ENCODE measurements at places on chromosomes 11 and 22.

GRCh38 chr22:44407987-44408828 lies 89.8 kb downstream of the RTL6 start:
- no peak for DNase-seq

GRCh38 chr11:44915621-44916020 lies 35.1 kb downstream of the TP53I11 start:
- DNase-seq = no peak

DNA sequence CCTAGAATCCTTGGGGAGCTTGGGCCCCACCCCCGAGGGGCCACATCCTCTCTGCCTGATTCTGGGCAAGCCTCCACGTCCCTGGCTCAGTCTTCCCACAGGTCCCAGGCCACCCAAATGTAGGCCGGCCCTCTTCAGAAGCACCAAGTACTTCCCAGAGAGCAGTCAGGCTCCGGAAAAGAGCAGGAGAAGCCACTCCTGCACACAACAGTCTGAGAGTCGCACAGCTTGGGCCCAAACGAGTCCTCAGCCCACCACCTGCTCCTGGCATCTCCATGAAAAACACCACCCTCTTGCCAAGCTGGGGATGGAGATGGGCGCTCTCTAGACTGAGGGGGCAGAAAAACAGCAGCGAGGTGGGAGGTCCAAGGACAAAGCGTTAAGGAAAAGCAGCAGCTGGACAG lies 15.4 kb downstream of the EHD1 start:
- no peak for DNase-seq

DNA sequence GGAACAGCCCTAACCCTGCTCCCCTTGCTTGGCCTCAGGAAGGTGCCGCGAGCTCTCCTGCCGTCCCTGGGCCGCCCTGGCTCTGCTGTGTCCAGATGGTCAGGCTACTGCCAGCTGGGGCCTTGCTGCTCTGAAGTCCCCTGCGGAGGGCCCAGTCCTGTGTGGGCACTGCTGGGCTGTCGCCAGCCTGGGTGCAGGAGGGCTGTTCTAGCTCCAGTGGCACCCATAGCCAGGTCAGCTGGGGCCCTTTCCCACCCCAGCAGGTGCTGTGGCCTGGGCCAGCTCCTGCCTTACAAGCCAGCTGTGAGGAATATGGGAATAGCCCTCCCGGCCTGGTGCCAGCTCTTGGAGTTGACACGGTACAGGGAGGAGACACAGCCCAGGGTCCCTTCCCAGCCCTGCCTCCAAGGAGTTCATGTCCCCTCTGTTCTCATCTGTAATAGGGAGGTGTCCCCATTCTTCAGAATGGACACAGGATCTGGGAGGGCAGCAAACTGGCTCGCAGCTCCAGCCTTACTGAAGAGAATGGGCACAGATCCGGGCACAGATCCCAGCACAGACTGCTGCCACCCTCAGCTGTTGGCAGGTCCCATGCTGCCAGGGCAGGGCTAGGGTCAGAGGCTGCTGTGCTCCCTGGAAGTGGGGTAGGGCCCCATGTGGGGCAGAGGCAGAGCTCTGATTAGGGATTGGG lies 3.9 kb downstream of the DERL3 start:
- DNase-seq = no peak

GRCh38 chr22:27443306-27443705 lies 358.2 kb downstream of the MN1 start:
- DNase-seq = no peak

DNA sequence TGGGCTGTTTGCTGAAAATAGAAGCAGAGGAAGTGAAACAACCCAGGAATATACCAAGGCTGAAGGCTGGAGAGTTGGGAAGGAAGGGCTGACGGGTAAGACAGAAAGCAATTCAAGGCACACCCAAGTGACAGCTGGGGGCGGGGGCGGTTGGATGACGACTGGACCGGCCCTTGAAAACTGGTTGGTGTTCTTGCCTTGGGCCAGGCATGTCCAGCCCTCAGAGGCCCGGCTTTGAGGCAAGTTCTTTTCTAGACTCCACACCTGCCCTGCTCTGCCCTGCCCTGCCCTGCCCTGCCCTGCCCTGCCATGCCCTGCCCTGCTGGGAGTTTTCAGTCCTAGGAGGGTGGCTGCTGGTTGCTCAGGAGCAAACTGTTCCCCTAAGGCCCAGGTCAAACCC lies 34.2 kb upstream of the CACNG2 start:
- DNase-seq = no peak

DNA sequence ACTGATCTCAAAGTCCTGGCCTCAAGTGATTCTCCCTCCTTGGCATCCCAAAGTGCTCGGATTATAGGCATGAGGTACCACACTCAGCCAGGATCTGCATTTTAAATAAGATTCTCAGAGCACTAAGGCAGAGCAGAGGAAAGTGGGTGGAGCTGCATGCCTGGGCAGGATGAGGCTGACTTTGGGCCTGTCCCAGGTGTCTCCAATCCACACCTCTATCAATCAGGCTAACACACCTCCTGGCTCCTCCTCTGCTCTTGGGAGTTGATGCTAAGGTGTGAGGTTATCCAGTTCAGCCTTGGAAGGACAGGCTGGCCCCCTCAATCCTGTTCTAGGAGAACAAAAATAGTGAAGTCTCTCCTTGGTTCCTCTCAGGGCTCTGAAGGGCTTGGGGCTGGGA lies 30.2 kb upstream of the P2RY2 start:
- DNase-seq = no peak

DNA sequence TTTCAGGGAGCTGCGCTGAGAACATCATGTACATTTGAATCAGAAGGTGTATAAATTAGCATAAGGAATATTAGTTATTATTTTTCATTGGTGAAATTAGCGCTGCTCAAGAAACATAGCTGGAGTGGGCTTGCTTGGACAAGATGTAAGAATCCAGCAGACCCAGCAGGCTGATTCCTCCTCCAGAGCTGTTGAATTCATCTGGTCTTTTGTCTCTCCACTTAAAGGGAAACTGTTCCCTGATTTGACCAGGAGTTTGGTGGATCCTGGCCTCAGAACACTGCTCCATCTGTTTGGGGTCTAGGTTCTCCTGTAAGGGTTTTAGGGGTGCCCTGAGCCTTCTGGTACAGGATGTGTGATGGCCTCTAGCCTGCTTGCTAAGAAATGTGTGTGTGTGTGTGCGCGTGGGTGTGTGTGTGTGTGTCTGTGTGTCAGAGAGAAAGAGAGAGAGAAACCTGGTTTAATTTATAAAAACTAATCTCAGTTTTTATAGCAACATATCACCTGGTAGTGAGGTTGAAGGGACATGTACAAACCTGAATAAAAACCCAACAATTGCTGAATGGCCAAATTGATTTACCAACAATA lies 8.3 kb upstream of the SORL1 start:
- no peak for DNase-seq

DNA sequence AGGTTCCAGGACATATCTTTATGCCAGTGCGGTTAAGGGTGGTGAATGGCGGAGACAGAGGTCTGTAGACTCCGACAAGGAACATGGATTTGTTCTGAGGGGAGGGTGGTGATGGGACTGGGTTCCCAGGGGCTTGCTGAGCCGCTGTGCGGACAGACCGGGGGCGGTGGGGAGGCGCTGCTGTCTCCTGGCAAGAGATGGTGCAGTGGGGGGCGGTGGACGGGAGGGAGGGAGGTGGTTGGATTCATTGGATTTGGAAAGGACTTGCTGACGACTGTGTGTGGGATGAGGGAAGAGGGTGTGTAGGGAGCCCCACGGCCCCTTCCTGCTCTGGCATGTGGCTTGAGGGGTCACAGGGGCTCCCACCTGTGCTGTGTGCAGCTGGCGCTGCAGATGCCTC lies 43.2 kb downstream of the FLRT1 start:
- DNase-seq = no peak

GRCh38 chr22:46969961-46970360 lies 207.5 kb downstream of the TBC1D22A start:
- no peak for DNase-seq

- no peak for DNase-seq
These were observed 194.0 kb downstream of the LARGE1 start for GRCh38 chr22:33726294-33726734.

- no peak for DNase-seq
These were observed 27.4 kb upstream of the ST14 start for GRCh38 chr11:130131961-130132850.

DNA sequence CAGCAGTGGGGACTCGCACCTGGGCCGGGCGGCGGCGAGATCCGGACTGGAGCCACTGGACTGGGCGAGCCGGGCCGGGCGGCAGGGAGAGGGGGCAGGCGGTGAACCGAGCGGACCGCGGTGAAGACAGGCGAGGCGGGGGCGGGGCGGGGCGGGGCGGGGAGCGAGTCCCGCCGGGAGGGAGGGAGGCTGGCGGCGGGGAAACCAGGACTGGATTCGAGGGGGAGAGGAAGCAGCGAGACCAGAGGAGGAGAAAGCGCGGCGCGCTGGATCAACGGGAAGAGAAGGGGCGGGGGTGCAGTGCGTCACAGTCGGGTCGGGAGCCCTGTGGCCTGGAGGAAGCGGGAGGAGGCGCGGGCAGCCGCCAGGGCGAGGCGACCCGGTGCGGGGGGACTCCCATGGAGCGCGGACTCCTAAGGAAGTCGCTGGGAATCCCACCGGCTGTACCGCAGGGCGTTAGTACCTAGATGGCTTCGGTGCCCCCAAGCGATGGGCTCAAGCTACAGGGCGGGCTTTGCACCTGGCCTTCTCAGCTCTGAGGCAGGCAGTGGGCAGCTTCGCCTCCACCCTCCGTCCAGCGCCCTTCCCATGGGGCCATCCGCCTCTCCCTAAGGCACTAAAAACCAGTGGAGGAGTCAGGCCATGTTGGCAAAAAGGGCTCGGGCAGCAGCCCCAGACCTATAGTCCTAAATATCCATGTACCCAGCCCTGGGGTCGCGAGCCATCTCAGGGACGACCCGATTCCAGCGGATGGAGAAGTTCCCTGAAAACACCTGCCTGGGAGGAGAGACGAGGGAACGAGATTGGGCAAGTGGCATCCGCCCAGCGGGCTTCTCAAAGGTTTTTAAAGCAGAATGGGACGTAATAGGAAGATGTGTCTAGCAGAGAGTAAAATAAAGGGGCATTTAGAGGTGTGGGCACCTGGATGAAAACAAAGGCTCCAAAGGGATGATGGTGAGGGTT lies at the start of gene TMEM121B:
TMEM121B (minus strand) TSS at position 128 of the 963 bp plus-strand sequence. CDS start 233 bp downstream, outside the sequence.
- DNase-seq = no peak

GRCh38 chr22:46446799-46447198 lies 90.6 kb downstream of the CELSR1 start:
- no peak for DNase-seq

DNA sequence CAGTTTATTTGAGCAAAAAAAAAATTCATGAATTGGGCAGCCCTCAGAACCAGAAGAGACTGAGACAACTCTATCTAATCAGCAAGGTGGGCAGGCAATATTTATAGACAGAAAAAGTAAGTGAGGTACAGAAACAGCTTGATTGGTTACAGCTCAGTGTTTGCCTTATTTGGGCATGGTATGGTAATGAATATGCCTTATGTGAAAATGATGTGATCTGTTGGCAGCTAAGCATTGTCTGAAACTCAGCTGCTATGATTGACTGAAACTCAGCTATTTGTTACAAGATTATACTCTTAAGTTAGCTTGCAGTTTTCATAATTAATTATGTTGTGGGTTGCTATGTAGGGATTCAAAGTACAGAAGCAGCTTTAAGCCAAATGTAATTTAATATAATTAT lies 127.6 kb downstream of the CNTN5 start:
- DNase-seq = no peak

DNA sequence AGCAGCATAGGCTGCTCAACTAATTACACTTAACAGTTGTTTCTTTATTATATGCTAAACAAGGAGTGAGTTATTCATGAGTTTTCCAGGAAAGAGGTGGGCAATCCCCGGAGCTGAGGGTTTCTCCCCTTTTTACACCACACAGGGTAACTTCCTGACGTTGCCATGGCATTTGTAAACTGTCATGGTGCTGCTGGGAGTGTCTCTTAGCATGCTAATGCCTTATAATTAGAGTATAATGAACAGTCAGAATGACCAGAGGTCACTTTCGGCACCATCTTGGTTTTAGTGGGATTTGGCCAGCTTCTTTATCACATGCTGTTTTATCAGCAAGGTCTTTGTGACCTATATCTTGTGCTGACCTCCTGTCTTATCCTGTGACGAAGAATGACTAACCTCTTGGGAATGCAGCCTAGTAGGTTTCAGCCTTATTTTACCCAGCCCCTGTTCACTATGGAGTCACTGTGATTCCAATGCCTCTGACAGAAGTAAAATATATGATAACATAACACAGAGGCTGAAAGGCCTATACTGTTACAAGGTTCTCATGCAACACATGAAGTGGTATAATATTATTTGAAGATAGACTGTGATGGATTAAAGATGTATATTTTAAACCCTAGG lies 41.3 kb upstream of the RDX start:
- DNase-seq = no peak

- DNase-seq = no peak
These were observed 210.5 kb downstream of the CTTN start for GRCh38 chr11:70608568-70609470.

- DNase-seq = no peak
These were observed 26.3 kb upstream of the ISX start for GRCh38 chr22:35039625-35040024.

GRCh38 chr11:61075891-61076290 lies 26.4 kb upstream of the CD5 start:
- DNase-seq = no peak

DNA sequence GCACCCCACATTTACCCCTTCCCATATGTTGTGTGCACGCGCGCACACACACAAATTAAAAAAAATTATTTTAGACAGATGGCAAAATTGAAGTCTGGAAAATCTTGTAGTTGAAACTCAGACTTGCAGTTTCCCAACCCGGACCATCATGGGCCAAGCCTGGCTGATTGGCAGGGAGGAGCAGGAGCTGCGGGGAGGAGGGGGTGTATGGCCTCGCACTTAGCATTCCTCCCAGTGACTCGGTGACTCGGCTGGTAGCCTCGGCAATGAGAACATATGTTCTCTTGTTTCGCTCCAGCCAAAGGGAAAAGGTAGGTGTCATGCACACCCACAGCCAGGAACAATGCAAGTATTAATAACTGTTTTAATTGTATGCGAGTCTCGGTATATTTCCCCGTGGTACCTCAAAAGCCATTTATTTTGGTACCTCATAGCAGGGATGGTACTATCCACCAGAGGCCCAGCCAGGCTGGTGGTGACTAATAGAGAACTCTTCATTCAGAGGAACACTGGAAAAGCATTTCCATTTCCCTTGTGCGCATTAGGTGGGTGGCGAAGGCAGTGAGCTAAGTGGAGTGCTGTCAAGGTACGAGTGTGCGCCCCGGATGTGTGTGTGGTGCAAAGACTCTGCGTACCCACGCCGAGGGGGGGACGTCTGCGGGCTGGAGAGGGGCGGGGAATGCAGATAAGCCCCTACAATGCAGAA lies 92.5 kb downstream of the DSCAML1 start:
- DNase-seq = no peak

- no peak for DNase-seq
These were observed 8.9 kb downstream of the ALX4 start for GRCh38 chr11:44300844-44301563.
